ENCODE measurements at places on chromosomes 12 and 14.

GRCh38 chr14:103393676-103394626 is 8.7 kb downstream of the MARK3 start:
- no peak for DNase-seq

DNA sequence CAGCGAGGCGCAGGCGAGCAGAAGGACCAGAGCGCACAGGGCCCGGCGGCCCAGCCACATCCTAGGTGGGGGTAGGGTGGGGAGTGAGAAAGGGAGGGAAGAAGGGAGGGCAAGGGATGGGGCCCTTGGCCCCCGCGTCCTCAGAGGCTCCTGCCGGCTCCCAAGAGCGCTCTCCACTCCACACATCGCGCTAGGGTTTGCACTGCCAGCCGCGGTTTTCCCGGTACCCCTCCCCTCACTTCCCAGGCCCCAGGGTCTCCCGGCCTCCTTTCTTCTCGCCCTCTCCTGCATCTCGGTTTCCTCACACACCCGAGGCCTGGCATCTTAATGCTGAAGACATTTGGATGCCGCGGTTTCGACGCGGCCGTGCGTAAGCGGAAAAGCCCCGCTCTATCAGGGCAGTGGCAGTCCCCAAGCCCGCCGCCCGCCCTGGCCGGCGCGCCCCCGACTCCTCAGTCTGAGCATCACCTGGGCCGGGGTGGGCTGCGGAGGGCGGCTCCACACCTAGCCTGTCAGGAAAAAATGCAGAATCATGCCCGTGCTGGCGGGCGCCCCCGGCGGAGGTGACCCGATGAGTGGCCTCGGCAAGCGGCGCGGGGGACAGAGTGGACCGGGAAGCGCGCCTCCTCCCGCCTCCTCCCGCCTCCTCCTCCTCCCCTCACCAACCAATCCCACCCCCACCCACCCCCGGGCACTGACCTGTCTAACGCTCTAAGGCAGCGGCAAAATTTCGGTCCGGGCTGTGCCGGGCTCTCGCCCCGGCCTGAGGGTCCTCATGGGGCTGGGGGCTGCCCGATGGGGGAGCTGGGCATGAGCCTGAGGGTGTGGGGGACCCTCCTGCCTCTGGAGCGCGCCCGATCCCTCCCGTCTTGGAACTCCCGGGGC is 686 bp downstream of the B4GALNT1 start:
- DNase-seq: peak; percentile 72

DNA sequence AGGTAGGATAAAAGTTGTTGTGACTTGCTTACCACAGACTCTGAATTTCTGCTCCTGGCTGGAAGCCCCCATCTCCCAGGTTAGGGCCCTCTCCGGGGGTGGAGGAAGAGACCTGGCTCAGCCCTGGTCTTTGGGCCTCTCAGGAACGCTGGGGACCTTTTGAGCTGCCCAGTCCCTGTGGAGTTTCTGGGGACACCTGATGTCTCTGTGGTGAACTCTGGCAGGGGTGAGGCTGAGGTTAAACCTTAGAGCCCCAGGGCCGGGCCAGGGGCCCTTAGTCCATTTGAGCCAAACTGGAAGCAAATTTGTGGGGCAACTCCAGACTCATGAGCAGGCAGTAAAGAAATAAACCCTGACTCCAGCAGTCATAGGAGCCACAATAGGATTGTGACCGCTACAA is 112.1 kb downstream of the ADGRD1 start:
- DNase-seq: no peak

DNA sequence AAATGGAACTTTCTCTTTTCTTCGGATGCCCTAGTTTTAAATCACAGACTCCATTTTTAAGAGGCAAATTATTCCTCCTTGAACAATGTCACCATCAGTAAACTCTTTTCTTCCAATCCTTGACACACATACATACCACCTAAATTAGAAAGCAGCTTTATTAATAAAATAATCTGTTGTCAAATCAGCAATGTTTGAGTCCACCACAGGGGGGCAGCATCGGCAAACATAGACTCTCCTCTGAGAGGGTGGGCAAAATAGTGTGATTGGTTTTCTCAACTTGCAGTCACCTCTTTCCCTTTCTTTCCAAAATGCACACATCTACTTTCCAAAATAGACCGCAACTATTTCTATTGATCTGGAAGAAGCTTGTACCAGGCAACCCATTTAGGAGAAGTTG is 438.4 kb upstream of the OR4E1 start:
- no peak for DNase-seq

DNA sequence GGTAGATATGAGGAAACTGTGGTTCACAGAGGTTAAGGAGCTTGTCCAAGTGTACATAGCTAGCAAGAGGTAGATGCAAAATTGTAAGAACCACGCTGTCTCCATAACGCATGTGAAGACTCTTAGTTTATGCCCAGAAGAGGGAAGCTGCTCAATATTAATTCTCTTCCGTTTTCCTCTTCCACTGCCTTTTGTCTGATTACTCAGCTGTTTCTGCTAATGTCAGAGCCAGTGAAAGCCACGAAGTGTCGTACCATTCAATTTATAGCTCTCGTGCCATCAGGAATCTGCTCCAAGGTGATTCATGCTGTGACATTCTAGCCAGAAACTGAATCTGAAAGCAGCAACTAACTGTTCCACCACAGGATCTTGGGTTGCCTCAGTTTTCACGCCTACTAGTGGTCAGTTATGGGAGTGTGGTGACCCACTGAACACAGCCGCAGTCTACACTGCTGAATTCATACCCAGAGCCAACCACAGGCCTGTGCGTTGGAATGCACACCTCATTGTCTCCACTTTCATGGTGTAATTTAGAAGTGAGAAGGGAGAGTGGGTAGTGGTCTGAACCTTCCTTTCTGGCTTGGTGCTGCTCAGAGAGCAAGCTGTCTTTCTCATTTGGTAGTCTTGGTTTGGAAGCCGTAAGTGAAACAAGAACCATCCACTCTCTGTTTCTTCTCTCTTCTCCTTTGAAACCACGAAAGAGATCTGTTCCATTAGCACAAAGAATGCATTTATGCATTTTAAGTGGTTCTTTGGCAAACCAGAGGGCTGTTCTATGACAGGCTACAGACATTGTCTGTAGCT is 74.2 kb upstream of the NAP1L1 start:
- DNase-seq: peak; percentile 6

All from C1 segment of cervical spinal cord (tissue), 14 donors.